NCI-H1436 (cell line): ENCODE measurements at places on chromosomes 13 and 19.

GRCh38 chr13:79429309-79429708 lies 23.3 kb upstream of the RBM26 start:
- no peak for DNase-seq

GRCh38 chr13:74841123-74841522 lies 640.8 kb downstream of the TBC1D4 start:
- DNase-seq = no peak

- DNase-seq = no peak
These were observed 43.0 kb upstream of the UQCRFS1 start for GRCh38 chr19:29255912-29256311.

DNA sequence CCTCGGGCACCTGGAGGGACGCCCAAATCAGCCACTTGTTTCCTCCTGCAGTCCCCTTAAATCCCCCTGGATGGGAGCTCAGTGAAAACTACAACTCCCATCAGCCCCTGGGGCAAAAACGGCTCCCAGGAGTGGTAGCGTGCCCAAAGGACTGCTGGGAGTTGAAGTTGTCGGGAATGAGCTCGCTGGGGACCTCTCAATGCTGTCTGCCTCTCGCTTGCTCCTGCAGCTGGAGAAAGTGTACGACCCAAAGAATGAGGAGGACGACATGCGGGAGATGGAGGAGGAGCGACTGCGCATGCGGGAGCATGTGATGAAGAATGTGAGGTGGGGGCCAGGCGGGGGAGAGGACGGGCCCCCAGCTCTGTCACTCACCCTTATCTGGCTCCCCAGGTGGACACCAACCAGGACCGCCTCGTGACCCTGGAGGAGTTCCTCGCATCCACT lies 14.7 kb upstream of the DHDH start:
- peak; percentile 17 for DNase-seq
